ENCODE measurements at places on chromosomes 7 and 10.

GRCh38 chr7:91140982-91141381 is 123.3 kb upstream of the FZD1 start:
- no peak for DNase-seq

- DNase-seq = no peak
Measured at GRCh38 chr10:14477408-14477710, 146.6 kb upstream of the FRMD4A start.

DNA sequence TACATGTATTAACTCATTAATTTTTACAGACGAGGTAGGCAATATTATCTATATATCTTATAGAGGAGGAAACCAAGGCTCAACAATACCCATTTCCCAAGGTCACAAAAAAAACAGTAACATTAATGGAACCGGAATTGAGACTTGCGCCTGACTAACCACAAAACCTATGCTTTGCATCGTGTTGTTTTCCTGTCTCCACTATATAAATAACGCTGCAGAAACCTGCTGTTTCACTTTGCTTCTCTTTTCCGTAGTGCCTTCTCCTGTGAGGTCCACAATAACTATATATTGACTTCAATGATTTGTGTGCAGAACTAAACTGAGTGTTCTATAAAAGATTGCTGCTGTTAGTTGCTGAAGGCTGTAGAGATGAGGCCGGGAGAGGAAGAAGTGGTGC is 97.7 kb upstream of the RPA3 start:
- DNase-seq = peak; percentile 29

DNA sequence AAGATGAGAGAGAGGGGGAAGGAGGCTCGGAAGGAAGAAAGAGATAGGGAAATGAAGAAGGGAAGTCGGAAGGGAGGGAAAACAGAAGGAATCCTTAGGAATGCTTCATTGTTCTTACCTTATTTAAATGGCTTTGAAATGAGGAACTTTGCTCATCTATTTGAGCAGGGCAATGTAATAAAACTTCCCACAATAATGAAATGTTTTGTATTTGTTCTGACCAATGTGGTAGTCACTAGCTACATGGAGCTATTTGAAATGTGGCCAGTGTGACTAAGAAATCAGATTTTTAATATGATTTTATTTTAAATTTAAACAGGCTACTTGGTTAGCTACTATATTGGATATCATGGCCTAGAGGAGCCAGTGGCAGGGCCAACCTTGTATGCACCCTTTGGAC is 510.6 kb downstream of the HTR7 start:
- DNase-seq = no peak

DNA sequence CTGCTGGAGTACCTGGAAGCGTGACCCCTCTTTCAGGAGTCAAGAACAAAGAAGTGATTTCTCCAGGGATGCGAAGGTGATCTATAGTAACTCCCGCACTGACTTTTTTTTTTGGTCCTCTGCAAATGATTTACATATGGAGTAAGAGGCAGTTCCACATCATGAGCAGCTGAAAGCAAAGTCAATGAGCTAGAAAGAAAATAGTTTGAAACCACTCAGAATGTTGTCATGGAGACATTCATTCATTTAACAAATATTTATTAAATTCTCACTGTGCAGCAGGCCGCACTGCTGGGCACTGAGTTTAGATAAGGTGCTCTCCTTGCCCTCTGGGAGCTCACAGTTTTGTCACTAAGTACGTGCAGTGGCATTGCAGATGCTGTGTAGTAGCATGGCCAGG is 206.7 kb downstream of the CAMK1D start:
- DNase-seq = no peak

DNA sequence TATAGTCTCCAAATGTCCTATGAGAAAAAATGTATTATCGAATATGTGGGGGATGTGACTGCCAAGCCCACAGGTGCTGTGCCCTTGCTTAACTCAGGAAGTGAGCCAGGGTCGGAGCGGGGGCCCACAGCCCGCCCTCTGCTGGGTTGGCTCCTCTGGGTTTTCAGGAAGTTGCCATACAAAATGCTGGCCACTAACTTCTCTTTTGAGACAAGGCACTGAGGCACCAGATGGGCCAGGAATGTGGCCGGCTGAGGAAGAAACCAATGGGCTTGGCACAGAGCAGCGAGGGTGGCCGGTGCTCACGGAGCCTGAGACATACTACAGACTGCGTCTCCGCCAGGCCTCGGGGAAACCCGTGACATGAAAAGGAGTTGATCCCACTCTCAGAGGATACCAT is 58.9 kb downstream of the FAM53B start:
- DNase-seq = no peak

GRCh38 chr10:123270221-123270620 is 116.0 kb downstream of the BUB3 start:
- DNase-seq = no peak

GRCh38 chr7:69746383-69746782 is 148.1 kb downstream of the AUTS2 start:
- no peak for DNase-seq

- DNase-seq = no peak
Measured at GRCh38 chr10:47160261-47160908, 139.6 kb upstream of the GDF10 start.

- no peak for DNase-seq
Measured at GRCh38 chr7:130256704-130257103, 10.0 kb upstream of the CPA2 start.

GRCh38 chr7:6691103-6691502 is 15.6 kb downstream of the ZNF12 start:
- DNase-seq = no peak

DNA sequence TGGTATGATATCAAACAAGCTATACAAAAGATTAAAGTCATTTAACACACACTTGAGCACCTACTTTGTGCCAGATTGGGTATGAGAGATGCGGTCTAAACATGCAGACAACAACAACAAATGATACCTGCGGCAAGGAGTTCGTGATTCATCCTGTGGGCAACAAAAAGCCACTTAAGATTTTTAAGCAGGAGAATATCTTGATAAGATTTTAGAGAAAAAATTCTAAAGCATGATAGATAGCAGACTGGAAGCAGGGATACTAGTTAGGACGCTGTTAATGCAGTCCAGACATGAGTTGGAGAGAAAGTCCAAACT is 1.6 kb upstream of the KBTBD2 start:
- no peak for DNase-seq

GRCh38 chr10:75658915-75659314 is 227.5 kb downstream of the LRMDA start:
- DNase-seq = no peak

GRCh38 chr7:21946222-21946709 is 567 bp upstream of the CDCA7L start:
- DNase-seq = no peak

- no peak for DNase-seq
Measured at GRCh38 chr10:61784354-61785133, 117.0 kb upstream of the ARID5B start.

DNA sequence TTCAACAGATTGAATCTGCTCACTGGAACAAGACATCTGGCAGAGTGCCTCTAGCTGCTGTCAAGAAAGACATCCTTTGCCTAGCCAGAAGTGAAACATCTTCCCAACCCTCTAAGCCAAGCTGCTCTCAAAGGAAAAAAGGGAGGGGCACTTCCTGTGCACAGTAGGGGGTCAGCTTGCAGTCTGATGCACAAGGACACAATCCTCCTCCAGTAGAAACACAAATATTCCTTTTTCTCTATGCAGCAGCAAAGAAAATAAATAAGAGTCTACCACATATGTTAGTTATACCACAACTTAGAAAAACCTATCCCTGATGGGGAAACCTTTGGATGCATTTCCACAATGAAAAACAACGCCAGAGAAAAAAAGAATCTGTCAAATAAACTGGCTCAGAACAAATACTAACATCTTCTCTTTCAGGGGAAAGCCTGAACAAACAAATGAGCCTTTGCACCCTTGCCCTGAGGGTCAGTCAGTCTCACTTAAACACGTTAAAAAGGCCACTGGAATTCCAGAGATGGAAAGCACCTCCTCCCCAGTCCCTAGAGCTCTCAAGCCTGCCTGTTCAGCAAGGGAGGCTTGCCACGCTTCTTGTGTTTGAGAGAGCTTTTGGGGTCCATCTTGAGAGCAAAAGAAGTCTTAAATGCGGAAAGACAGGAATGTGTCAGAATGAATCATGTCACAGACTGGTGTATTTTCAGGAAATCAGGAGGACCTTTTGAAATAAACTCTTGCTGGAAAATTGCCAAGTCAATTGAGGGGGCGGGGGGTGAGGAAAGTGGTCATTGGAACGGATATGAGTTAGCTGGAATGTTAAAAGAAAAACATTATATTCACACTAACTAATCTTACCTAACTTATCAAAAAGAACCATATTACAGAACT is 7.5 kb downstream of the LAMB1 start:
- no peak for DNase-seq

- DNase-seq = no peak
Measured at GRCh38 chr7:8441106-8441965, 7.9 kb downstream of the NXPH1 start.

DNA sequence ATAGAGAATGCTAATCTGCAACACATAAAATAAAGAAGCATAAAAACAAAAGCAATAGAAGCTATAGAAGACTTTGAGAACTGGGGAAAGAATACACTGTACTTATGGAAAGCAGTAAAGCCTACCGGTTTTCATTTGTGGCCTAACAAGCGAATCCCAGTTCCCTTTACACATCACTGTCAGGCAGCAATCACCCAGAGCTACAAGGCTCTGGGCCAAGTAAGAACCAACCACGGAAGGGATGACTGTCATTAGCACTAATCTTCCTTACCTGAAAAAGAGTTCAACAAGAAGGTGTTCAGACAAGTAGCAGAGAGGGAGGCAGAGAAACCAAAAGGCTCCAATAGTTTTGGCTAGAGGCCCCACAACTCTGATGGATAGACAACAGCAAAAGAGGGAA is 15.0 kb downstream of the CCDC6 start:
- DNase-seq = no peak

DNA sequence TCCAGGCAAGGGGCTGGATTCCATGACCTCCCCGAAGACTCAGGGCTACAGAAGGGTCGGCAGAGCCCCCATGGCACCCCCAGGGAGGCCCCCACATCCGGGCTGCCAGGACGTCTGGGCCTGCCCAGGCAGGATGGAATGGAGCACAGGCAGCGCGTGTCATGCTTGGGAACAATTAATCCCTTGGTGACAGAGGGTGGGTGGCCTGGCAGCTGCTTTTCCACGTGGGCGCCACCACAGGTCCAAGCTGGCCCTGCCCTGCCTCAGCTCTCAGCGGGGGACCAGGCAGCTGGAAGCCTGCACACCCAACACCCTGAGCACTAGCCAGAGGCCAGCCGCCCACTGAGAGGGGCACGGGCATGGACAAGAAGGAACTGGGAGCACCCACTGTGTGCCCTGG is 11.4 kb downstream of the ELN start:
- no peak for DNase-seq

DNA sequence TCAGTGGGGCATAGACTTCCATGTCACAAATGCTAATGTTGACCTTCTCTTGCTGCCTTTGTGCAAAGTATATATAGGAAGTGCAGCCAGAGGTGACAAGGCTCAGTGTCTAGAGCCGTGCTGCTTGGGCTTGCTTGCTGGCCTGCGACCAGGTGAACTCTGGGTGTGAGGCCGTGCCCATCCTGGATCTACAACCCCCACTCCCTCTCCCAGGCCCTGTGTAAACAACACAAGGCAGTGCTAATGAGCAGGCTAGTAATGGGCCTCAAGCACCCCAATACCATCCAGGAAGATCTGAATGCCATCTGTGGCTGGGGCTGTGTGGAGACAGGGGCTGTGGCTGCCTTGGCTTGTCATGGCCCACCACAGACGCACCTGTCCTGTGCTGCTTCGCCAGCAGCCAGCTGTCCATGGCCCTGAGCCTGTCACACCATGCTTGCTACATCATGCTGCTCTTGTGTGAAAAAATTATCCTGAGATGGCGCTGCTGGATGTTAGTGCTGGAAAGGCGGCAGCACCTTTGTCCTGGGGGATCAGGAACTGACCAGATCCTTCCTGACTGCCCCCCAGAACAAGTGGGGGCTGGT is 107.6 kb upstream of the ZNF92 start:
- no peak for DNase-seq

- DNase-seq = no peak
Measured at GRCh38 chr7:1707756-1708595, 37.9 kb downstream of the ELFN1 start.

DNA sequence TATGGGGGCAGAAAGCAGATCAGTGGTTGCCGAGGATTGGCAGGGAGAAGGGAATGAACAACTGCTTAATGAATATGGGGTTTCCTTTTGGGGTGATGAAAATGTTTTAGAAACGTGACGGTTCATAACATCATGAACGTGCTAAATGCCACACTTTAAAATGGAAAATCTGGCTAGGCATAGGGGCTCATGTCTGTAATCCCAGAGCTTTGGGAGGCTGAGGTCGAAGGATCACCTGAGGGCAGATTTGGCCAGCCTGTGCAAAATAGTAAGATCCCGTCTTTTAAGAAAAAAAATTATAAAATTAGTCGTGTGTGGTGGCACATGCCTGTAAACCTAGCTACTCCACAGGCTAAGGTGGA is 3.1 kb downstream of the FAM3C start:
- DNase-seq = no peak

- DNase-seq = peak; percentile 26
Measured at GRCh38 chr7:142880876-142881505, 4.6 kb downstream of the TRPV6 start.

GRCh38 chr7:50614721-50615518 is 49.7 kb upstream of the DDC start:
- DNase-seq = no peak

- DNase-seq = no peak
Measured at GRCh38 chr7:136956232-136956631, 87.8 kb downstream of the CHRM2 start.

- DNase-seq = no peak
Measured at GRCh38 chr7:94778711-94779459, 123.0 kb upstream of the SGCE start.

GRCh38 chr7:113175525-113176104 is 57.3 kb upstream of the SMIM30 start:
- DNase-seq = no peak

DNA sequence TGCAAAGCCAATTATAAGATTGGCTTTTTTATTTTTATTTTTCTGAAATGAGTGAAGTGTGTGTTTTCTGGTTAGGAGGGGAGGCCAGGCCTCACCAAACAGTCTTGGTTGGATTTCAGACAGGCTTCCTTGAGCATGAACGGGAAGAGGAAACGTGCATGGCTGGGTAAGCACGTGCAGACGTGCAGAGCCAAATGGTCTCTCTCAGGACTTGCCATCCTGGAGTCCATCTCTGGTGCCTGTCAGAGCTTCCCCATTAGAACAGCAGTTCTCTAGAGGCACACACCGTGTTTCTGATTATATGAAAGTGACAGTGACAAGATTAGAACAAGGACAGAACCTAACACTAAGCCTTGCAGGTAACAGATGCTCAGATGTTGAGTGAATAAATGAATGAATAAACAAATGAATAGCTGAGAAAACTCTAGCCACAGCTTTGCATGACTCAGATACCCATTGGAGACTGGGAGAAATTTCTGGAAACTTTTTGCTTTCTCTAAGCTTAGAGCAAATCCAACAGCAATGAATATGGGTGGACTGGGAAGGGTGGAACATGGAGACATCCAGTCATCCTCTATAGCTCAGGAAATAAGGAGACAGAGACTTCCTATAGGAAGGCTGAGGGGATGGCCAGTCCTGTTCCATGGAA is 11.8 kb upstream of the CALD1 start:
- DNase-seq = no peak

GRCh38 chr10:61869774-61870525 is 31.5 kb upstream of the ARID5B start:
- no peak for DNase-seq

- no peak for DNase-seq
Measured at GRCh38 chr7:128931190-128931798, 6.4 kb upstream of the IRF5 start.
